CD4-positive, alpha-beta T cell treated with Interleukin-2 at 100 ng/mL for 4 hours (primary cell): ENCODE measurements at places on chromosomes 11 and 22.
A peak's percentile ranks its signal among the peaks of the same experiment; 100 is the strongest.

GRCh38 chr11:34151166-34151565, 45.7 kb downstream of the NAT10 start:
- no peak for DNase-seq

DNA sequence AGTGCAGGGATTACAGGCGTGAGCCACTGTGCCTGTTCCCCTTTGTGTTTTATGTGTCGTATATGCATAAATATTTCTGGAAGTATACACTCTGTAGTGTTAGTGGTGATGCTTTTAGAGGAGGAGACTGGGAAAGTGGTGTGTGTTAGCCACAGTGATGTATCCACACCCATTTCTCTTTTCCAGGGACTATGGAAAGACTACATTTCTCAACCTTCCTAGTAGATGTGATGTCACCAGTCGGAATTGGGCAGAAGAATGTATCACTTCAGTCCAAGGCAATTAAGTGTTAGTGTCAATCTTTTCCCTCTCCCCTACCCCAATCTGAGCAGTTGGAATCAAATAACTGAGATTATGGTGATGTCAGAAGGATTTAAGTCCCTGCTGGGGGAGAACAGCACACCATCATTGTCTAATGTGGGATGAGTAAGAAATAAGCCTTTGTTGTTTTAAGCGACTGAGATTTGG, 5.8 kb upstream of the ATG16L2 start:
- no peak for DNase-seq

GRCh38 chr22:29719899-29720645, at the start of gene CABP7:
TSS of gene CABP7 (plus strand) at chr22:29720003. CDS start at chr22:29720425, 422 bp downstream.
- DNase-seq, result no peak

GRCh38 chr22:23571486-23571885, 8.6 kb downstream of the IGLL1 start:
- no peak for DNase-seq

- no peak for DNase-seq
Measured at GRCh38 chr11:1300121-1300520, 9.3 kb downstream of the TOLLIP start.

DNA sequence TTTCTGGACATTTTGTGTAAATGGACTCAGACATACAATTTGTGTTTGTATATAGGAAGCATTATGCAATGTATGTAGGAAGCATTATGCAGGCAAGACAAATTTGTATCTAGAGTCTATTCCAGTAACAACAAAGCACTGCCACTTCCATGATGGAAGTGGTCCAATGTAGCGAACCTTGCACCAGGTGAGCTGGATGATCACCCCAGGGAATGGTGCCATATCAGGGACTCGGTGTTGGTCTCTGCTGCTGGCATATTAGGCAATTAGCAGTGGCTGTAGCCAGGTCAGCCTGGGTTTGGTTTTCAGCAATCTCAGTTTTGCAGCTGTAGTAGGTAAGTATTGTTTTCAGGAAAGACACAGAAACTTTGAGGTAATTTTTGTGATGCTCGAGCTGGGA, 12.8 kb downstream of the ZFP91 start:
- no peak for DNase-seq

DNA sequence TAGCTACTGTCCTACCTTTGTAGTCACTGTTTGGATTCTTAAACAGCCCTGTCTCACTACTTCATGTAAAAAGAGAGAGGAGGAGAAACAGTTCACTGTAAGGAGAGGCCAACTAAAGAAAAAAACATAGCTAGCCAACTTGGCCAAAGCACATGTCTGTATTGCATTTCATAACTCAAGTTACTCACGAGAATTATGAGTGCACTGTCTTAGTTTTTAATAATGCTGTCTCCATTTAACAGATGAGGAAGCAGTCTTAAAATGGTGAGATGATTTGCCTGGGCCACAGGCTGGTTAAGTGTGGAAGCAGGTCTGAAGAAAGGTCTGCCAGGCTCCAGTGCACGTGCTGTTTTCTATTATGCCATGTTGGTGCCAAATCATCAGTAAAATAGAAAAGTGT, 104.5 kb downstream of the UVRAG start:
- no peak for DNase-seq

GRCh38 chr11:23873406-23873805, 623.4 kb upstream of the LUZP2 start:
- no peak for DNase-seq

DNA sequence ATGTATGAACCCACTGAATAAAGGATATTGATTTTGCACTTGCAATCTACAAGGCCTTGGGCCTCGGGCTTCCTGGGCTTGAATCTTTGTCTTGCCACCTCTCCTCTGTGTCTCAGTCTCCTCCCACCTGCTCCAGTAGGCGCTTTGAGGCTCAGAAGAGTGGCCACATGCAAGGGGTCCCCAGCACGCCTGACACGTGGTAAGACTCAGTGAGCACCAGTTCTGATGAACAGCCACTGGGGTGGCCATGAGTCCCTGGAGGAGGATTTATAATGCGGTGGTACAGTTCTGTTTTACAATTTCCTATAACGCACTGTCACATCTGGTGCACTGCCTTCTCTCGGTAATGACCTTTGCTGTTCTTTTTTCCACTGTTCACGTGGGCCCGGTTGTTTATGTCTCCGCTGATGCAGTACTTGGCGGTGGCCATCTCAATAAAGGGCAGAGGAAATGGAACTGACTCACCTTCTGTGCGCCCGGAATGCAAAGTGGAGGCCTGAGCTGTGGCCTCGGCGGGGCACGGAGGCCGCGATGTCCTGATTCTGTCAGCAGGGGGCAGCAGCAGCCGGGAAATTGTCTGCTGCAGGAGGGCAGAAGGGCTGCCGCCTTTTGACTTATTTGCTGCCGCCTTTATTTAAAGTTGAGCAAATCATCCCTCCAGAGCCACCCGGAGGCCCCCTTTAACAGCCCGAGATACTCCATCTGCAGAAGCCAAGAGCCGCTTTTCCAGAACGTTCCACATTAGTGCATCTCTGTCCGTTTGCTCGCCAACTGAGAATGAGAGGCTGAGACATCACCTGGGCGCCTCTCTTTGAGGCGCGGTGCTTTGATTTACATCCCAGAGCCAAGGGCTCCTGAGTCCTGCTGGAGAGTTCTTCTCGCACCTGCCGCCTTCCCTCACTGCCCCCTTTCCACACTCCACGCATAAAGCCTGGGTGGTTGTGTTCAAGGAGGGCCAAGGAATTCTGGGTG, 6.0 kb upstream of the IFT27 start:
- DNase-seq, result peak; percentile 93

DNA sequence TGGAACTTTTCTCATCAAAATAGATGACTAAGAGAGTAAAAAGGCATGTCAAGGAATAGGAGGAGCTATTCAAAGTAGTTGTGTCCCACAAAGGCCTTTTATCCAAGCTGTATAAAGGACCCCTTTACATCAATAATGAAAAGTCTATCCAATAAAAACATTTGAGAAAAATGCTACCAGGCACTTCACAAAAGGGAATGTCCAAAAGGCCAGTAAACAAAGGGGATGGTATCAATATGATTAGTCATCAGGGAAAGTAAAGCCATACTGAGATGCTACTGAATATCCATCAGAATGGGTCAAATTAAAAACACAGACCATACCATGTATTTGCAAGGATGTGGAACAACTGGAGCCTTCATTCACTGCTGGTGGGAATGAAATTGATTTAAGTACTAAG, 224.9 kb downstream of the NELL1 start:
- no peak for DNase-seq

DNA sequence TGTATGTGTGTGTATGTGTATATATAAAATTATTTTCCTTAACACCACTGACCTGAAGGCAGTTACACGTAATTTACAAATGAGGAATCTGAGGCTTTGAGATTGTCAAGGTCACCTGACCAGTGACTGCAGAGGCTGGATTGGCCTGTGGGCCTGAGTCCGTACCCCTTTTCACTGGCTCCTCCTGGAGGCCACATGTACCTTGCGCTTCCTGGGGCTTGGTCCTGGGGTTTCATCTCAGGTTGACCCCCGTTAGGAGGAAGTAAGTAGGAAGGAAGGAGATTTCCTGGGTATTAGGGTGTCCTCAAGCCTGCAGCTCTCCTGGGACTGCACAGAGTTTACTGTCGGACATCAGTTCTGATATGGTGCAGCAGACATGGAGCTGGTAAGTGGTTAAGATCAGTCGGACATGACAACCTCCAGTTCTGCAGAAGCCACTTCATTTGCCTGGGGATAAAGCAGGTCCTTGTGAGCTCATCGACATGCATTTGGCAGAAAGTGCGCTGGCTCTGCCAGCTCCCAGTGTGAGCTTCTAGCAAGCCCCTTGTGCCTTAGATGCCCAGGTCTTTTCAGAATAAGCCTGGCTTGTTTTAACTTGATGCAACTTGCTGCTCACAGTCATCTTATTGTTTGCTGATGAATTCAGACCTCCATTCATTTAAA, 36.6 kb downstream of the ST3GAL4 start:
- no peak for DNase-seq

DNA sequence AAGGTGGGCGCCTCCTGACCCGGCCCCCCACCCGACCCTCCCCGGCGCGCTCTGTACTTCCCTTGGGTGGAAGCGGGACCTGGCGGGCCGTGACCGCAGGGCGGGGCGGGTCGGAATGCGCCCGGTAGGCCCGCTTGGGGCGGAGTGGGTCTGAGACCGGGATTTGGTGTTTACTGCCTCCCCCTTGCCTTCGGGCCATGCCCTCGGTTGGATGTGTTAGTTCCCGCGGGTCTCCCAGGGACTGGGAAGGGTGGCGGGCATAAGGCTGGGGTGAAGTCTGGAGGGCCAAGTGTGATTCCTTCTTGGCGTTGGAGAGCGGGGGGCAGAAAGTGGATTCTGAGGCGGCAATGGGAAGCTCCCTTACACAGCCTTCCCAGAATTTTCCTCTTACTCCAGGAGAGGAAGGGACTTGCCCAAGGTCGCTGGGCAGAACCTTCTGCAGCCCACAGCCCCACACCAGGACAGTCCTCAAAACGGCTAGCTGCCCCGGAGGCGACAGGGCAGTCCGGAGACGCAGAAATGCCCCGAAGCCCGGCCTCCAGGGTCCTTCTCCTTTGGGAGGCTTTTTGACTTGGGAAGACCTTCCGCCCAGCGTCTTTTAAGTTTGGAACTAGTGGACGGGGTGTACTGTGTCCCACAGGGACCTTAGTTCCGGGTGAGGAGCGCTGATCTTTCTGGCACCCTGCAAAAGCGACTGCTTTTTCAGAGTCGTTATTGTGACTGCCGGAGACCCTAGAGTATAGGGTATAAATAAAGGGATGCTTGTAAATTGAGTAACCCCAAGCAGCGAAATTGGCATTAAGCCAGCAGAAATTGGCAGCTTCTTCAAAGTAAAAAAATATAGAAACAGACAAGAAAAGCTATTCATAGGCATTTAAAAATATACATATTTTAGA, 647 bp downstream of the SWAP70 start:
- no peak for DNase-seq

- no peak for DNase-seq
Measured at GRCh38 chr11:114259551-114259983, 36.6 kb upstream of the NNMT start.

DNA sequence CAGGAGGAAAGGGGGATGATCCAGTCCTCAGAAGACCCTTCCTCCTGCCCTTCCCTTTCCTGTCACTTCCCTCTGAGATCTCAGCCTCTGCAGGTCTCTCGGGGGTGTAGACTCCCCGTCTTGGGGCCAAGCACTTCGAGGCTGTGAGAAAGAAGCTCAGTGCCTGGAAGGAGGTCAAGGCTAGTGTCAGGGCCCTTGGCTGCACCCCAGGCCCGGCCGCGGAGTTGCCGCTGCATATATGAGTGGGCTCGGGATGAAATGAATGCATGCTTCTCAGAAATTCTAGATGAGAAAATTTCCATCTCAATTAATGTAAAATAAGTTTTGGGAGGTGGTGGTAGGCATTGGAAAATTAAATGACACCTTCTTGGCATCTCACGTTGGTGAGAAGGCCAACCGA, 1313.7 kb downstream of the BRD1 start:
- no peak for DNase-seq

- DNase-seq, result no peak
Measured at GRCh38 chr11:114163229-114163631, 103.7 kb downstream of the ZBTB16 start.

DNA sequence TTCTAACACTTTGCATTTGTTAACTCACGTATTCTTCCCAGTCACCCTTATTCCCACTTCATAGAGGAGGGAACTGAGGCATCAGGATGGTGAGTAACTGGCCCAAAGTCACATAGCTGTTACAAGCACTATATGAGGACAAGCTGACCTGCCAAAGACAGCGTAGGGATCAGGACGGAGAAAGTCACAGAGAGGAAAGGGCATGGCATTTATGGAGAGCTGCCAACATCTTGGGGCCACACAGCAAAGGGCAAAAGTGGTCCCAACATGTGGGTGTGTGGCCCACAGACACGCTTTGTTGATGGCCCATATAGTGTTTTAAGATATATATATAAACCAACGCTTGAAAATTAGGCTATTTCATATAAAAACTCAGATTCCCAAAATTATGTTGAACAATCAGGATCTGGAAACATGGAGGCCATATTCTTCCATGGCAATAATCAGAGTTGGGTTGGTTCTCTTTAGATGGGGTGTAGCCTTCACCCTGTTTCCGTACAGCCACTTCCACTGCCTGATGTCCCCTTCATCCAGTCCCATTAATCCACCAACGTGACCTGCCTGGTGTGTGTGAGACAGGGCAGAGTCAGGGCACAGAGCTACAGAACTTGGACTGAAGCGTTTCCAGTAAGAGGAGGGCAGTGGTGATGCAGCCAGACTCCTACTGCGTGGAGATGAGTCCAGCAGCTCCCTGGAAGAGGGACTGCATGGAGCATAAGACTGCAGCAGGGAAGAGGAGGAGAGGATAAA, 39.9 kb upstream of the CD5 start:
- DNase-seq, result no peak

GRCh38 chr11:108891909-108892511, 227.1 kb downstream of the DDX10 start:
- DNase-seq, result no peak

- DNase-seq, result no peak
Measured at GRCh38 chr11:44016546-44017442, 31.0 kb upstream of the ACCSL start.

- DNase-seq, result no peak
Measured at GRCh38 chr22:33652615-33653014, 267.7 kb downstream of the LARGE1 start.

GRCh38 chr11:106475181-106475580, 397.7 kb downstream of the AASDHPPT start:
- DNase-seq, result no peak

- DNase-seq, result no peak
Measured at GRCh38 chr11:57418131-57418530, 8.8 kb downstream of the SLC43A3 start.

DNA sequence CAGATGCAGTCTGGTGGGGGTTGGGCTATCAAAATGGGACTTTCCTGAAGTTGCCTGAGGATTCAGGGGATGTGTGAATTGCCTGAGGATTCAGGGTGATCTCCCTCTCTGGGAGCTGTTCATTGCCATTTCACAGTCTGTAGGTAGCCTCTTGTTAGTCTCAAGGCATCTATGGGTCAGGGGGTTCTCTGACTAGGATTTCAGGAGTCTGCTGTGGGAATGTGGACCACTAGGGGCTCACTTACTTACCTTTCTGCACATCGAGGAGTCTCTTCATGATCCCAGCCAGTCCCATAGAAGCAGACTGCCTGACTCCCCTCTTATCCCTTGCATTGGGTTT, 54.0 kb downstream of the KCNQ1OT1 start:
- DNase-seq, result no peak

DNA sequence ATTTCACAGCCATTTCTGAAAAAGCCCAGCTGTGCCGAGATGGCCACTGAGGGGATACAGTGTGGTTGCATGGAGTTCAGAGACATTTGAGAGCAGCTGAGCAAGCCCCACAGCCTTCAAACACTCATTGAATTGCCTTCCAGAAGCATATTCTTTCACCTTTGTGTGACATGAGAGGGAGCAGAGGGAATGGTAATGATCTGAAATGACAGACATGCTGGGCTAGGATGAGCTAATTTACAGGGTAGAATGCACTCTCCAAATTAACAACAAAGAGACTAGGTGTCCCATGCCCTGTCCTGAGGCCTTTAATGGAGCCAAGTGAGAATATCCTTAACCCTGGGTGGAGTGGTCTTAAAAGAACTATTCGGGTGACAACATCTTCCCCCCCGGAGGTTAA, 585.4 kb downstream of the NELL1 start:
- no peak for DNase-seq
